ENCODE measurements at places on chromosomes 16 and 17.

- DNase-seq = no peak
Measured at GRCh38 chr16:72530434-72530833, 358.5 kb upstream of the PMFBP1 start.

DNA sequence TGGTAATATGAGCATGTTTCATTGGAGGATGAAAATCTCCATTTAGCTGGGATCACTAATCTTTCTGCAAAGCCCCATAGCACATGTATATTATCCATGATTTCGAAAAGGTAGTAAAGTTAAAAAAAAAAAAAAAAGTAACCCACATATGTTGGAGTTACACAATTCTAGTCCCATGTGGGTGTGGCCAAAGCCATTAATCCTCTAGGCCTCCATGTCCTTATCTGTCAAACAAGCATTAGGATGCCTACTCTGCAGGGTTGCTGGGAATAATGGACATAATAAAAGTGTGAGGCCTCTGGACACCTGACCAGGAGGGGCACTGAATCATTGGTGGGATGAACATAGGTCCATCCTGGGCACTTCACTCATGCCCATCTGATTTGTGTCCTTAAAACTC is 29.2 kb upstream of the VAT1L start:
- no peak for DNase-seq

GRCh38 chr17:66715745-66716156 is 119.2 kb upstream of the CACNG5 start:
- DNase-seq = no peak

DNA sequence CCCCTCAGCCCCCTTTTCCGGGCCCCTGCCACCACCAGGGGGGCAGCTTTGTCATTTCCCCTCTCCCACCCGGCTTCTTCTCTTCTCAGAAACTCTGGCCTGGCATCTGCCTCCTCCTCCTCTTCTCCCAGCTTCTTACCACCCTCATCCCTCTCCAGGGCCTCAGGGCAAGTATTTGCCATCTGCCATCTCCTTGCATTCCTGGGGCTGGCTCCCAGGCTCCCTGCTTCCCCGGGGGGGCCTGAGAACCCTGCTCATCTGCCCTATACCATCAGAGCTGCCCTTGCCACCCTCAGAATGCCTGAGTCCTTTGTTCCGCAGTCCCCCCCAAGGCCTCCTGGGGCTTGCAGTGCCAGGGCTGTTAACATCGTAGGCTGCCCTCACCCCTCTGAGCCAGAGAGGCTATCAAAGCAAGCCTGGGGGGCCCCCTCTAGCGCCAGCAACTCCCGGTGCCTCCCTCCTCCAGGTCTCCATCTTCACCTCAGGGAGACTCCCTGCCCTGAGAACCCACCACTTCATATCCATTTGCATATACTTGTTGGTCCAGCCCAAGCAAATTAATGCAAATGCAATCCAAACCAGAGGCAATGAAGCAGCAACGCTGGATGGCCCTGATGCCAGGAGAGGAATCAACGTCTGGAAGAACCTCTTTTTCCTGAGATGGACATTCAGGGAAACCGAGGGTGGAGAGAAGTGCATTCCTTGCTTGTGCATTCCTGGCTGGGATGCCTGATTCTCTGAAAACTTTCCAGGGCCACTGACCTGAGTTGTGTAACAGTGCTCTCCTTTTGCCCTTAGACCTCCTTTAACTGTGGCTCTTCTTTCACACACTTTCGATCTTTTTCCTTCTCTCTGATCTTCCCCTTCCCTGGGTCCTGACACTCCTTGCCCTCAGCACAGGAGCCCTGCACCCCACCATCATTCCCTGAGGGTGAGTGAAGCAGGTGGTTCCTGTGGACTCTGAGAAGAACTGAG is 20.7 kb upstream of the SP2 start:
- no peak for DNase-seq

GRCh38 chr17:63549289-63549945 is 860 bp upstream of the DCAF7 start:
- DNase-seq = no peak

DNA sequence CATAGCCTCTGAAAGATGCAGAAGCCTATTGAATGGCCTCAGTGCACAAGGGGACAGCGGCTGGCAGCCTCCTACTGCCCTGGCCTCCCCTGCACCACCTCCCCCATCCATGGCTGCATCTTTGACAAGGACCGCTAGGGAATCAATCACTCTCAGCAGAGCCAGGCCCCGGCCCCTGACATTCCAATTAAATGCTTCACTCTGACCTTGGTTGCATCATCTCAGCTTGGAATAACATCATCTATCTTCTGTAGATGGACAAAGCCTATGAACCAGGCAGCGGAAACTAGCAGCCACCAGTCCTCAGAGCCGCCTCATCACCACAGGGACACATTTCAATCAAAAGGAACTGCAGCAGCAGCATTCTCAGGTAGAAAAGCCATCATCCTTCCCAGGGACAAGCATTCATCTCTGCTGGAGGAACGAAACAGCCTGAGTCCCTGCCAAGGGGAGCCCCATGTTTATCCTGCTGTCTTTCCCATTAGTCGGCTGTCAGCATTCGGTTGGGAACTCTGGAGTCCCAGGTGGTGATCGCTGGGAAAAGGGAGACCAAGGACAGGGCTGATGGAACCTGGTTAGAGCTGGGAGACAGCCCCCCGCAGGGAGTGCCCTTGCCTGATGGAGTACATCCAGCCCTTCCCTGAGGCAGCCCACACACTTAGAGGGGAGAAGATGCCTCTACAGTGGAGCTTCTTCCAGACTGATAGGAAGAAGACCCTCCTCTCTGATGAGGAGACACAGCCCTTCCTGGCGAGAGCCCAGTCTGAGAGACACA is 11.5 kb upstream of the TMEM132E start:
- no peak for DNase-seq
